Stimulated activated naive CD4-positive, alpha-beta T cell treated with Interleukin-2 at 50 U/mL for 16 hours (primary cell): ENCODE measurements at places on chromosomes 12 and 14.

GRCh38 chr14:82223276-82223675 is 689.6 kb upstream of the SEL1L start:
- DNase-seq = no peak

GRCh38 chr14:75119056-75119455 is 7.8 kb downstream of the NEK9 start:
- DNase-seq = no peak

GRCh38 chr14:37638599-37638998 is 43.2 kb downstream of the TTC6 start:
- no peak for DNase-seq

- no peak for DNase-seq
Observed at GRCh38 chr14:50425816-50426215, 29.1 kb upstream of the CDKL1 start.

DNA sequence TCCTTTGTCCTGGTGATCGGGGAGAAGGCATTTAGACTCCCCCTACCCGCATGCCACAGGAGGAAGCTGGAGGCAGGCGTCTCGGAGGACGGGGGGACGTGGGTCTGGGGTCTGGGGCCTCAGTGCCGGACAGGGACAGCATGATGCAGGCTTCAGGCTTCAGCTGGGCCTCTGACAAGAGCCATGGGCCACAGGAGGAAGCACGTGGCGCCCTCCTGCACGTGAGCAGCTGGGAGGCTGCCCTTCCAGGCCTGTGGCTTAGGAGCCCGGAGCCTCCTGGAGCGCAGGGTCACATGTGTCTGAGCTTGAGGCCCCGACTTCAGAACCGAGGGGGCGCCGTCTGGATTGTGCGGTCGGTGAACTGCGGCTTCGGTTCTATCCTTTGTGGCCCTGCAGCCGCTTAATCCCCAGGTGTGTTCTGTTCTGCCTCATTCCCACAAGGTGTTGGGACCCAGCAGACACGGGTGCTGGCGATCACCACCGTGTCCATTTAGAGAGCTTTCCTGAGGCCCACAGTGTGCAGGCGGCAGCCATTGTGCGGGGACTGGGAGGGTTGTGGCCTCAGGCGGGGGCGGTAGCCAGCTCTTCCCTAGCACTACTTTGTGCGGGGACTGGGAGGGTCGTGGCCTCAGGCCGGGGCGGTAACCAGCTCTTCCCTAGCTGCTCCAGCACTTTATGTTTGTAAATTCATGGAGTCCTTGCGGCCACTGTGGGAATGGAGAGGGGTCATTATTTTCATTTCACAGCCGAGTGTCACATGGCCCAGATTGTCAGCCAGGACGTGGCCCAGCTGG is 150.2 kb downstream of the ADGRD1 start:
- DNase-seq = no peak
